Stimulated activated CD8-positive, alpha-beta memory T cell treated with anti-CD3 and anti-CD28 coated beads, Interleukin-15, amount 100 ng/mL, for 1 hour (primary cell): ENCODE measurements at places on chromosomes 12 and 14.

DNA sequence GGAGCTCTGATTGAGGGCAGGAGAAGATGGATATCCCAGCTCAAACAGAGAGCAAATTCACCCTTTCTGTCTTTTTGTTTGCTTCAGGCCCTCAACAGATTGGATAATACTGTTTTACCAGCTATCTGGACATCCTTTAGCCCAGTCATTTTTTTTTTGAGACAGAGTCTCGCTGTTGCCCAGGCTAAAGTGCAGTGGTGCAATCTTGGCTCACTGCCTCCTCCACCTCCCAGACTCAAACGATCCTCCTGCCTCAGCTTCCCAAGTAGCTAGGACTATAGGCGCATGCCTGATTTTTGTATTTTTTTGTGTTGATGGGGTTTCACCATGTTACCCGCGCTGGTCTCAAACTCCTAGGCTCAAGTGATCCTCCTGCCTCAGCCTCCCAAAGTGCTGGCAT is 40.8 kb downstream of the ARF6 start:
- no peak for DNase-seq

DNA sequence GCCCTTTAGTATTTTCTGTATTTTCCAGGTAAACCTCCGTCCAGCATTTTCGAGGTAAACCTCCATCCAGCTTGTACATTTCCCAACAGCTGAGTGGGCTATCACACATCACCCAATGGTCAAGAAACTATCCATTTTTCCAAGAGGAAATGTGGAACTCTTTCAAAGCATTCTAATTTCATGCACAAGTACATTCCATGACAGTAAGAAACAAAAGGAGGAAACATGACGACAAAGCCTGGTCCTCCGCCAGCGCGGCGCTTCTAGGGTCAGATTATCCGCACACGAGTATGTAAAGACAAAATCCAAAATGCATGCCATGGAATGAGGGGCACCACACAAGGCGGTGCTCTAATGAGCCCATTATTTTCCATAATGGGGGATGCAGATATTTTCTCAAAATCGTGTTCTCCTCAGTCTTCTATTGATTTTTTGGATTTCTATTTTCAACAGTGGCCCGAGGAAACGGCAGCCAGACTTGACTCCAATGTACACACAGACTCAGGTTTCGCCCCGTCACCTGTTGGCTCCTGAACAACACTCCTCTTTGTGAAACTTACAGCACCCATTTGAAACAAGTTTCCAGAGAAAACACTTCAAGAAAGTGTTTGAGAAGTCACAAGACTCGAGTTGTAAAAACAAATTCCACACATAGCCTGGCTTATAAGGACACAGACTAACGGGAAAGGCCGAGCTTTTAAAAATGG is 107.4 kb downstream of the PRICKLE1 start:
- no peak for DNase-seq

GRCh38 chr14:103072595-103073366 is 11.2 kb upstream of the LBHD2 start:
- DNase-seq: no peak

- DNase-seq: no peak
These were observed 8.5 kb upstream of the IL26 start for GRCh38 chr12:68234140-68234539.

GRCh38 chr12:112796067-112796466 is 4.5 kb downstream of the RPH3A start:
- no peak for DNase-seq

GRCh38 chr12:130444061-130444460 is 106.4 kb downstream of the PIWIL1 start:
- no peak for DNase-seq

DNA sequence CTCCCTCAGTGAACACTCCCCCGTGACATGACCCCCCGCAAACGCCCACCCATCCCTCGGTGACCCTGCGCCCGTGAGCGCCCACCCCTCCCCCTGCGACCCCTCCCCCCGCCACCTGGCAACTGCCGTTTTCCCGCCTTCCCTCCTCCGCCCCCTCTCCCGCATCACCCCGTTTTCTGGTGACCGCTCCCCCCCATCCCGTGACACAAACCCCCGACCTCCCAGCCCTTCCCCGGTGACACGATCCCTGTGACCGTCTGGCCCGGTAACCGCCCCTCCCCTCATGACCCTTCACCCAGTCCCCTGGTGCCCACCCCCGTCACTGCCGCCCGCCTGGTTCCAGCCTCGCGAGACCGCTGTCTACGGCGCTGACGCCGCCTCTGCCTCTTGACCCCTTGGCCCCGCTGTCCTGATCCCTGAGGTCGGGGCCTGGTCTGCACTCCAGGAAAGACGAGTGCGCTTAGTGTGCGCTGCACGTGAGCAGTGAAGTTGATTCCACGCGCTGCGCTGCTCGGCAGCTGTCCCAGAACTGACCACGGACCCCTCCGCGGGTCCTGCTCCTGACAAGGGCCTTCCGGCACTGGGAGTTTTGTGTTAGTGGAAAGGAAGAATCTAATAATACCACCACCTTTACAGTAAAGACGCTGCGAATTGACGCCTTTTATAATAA is 59.4 kb downstream of the DDX51 start:
- no peak for DNase-seq

GRCh38 chr12:24839268-24839791 is 109.6 kb downstream of the BCAT1 start:
- DNase-seq: no peak

GRCh38 chr12:34333337-34333736 is 311.0 kb downstream of the ALG10 start:
- DNase-seq: no peak

DNA sequence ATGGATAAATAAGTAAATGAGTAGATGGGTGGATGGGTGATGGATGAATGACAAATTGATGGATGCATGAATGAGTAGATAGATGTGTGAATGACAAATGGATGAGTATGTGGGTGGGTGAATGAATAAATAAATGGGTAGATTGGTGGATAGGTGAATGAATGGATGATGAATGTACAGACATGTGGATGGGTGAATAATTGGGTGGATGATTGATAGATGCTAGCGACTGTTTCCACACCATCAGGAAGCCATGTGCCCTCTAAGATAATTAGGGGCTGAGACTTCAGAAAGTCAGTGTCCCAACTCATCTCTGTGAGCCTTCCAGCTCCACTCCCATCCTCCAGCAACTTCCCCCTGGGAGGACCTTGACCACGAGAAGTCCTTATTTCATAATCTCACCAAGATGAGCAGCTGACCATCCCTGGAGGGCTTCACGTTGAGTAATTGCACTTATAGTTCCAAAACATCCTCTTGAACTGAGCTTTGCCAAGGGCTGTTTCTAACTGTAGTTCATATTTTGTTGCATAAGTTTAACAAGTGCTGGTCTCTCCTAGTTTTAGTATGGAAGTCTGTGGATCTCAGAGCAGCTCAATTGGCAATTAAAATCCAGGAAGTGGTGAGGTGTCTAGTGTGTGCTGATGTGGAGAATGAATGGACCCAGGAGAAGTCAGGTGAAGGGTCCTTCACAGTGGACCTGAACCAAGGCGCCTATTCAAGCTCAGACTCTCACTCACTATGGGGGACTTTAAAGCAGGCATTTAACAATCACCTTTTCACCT is 295.7 kb downstream of the ADGRD1 start:
- no peak for DNase-seq

DNA sequence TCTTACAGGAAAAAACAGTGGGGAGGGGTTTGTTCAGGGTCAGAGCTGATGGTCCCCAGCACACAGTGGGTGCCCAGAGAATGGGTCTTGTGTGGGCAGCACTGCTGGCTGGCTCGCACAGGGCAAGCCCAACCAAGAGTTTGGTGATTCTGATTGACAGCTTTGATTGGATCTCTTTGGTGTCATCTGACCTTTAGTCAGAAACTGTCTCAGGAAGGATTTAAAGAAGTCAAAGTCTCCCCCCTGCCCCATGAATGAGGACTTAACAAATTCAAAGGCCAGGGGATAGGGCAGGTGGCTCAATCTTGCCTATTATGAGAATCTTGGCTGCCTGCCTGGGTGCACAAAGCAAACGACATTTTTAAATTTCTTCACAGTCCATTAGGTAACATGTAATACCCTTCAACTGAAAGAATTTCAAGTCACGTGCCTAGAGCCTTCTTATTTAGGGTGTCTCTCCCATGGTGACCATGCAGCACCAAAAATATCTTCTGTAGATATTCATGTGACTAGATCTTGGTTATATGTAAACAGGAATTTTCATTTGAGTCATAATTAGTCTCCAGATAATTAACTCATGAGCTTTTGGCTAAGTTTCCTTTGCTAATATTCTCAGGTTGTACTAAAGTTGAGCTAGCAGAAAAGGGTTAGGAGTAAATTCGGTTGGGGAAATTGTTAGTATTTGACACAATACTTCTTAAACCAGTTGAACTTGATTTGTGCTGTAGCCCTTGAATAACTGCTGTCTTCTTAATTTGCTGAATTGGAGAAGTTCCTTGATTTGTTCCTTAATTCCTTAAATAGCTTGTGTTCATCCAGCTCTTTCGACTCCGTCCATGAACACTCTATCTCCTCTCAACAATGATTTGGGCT is 54.5 kb upstream of the HECTD1 start:
- no peak for DNase-seq

- DNase-seq: no peak
These were observed 29.8 kb upstream of the STRAP start for GRCh38 chr12:15852383-15852782.

DNA sequence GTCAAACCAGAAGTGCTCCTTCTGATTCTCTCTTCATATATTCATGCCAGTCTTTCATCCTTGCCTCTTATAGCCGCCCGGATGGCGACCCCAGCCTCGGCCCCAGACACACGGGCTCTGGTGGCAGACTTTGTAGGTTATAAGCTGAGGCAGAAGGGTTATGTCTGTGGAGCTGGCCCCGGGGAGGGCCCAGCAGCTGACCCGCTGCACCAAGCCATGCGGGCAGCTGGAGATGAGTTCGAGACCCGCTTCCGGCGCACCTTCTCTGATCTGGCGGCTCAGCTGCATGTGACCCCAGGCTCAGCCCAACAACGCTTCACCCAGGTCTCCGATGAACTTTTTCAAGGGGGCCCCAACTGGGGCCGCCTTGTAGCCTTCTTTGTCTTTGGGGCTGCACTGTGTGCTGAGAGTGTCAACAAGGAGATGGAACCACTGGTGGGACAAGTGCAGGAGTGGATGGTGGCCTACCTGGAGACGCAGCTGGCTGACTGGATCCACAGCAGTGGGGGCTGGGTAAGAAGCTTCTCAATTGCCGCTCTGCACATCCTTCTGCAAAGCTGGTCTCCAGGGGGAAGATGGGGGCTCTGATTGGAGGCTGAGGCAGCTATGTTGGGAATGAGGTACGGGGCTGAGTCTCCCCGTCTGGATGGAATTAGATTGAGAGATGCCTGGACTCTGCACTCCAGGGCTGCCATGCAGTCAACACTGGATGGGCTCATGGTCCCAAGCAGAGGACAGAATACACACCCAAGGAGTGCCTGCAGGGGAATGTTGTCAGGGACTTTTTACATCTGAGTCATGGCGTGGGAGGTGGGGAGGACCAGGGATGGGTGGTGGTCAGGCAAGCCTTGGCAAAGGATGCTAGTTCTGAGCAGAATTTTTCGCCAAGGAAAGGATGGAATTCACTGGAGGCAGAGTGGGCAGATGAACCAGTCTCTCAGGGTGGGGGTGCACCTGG is 1.3 kb downstream of the BCL2L2 start:
- no peak for DNase-seq

DNA sequence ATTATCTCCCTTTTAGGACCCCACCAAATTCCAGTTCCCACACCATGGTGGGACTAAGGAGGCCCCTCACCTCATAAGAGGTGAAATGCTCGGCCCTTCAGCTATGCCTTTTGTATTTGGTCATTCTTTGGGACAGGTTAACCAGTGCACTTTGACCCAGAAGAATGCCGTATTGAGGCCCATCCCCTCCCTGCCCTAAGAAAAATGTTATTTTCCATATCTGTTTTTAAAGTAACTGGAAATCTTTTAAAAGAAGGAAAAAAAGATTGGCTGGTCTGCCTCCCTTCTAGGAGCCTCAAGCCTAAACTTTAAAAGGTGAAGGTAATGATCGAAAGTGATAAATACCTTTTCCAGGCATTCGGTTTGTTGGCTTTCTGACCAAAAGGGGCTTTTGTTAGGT is 5.7 kb upstream of the HOXC13 start:
- DNase-seq: no peak

GRCh38 chr12:121443911-121444841 is 44.3 kb downstream of the RNF34 start:
- DNase-seq: no peak
